ENCODE measurements at places on chromosomes 2 and 18. TPM values are rescaled to one million over a fixed set of nuclear protein-coding genes. Genes with fewer than 3 reads are reported as not detected.

Gene APLF
- 3.2 TPM for total RNA-seq

Gene DCC
- total RNA-seq = not detected

Gene VWA3B
- total RNA-seq = 0.60 TPM

Gene PLCD4
- total RNA-seq = 5.7 TPM

Gene PARD6G
- 6.2 TPM for total RNA-seq

Gene PKDCC
- total RNA-seq = 22.6 TPM

Gene ATP6V1C2
- total RNA-seq = 1.3 TPM

Gene CDCA7
- total RNA-seq = 25.7 TPM

Data from motor neuron (in vitro differentiated cells).